T-helper 17 cell (primary cell): ENCODE measurements at places on chromosomes 5 and 9.
A peak's percentile ranks its signal among the peaks of the same experiment; 100 is the strongest.

DNA sequence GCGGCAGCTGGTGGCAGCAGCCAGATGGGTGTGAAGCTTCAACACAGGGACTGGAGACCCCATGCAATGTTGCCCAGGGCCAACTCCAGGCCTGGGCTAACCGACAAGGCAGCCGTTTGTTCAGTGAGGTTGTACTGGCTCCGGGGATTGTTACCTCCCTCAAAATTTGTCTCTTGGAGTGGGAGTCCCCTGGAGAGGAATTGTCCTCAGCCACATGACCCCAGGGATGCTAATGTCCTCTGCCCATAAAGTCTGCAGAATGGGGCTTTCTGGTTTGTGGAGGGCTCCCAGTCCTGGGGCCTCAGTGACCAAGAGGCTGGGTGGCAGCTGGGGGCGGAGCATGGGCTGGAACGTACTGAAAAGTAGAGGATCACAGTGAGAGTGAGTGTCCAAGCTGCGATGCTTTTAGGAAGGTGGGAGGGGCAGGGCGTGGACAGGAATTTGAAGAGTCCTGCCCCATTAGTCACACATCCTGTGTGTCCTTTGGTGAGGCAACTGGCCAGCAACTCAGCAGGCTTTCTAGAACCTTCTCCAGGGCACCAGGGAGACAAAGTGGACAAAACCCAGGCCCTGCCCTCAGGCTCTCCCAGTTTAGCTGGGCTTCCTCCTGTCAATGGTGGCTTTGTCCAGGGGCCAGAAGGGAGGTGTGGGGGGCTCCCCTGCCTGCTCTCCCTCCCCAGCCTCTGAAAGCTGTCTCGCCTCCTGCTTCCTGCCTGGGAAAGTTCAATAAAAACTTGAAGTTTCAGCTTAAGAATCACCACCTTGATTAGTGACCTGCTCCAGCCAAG lies 114.0 kb downstream of the NSG2 start:
- no peaks in the 10 kb centered on the region for H3K36me3 ChIP-seq
- H3K27ac ChIP-seq, result no peak overlapping the region
- no peaks in the 10 kb centered on the region for H3K4me1 ChIP-seq
- no peak for DNase-seq
- H3K27me3 ChIP-seq, result peaks cover 4% of the 10 kb centered on the region
- H3K4me3 ChIP-seq, result no peak overlapping the region

- no peak for DNase-seq
- H3K4me3 ChIP-seq, result no peak overlapping the region
- H3K4me1 ChIP-seq, result peaks cover 53% of the 10 kb centered on the region
- no peaks in the 10 kb centered on the region for H3K27me3 ChIP-seq
These were observed 56.1 kb downstream of the NIPBL start for GRCh38 chr5:36932699-36933098.

DNA sequence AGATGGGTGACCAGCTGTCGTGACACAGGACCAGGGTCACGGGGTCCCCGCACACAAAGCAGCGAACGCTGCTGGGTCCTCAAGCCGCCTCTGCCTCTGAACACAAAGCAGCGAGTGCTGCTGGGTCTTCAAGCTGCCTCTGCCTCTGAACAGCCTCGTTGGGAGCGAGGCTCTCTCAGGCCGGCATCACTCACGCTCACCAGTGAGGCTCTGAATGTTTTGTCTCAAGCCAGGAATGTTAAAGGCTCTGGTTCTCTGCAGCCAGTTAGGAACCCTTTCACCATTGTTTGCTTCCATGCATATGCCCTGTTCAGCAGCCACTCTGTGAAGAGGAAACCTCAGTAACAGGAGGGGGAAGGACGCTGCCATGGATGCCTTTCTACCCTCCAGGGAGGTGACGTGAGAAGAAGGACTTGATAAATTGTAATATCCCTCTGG lies 82.7 kb upstream of the TAF11L2 start:
- no peaks in the 10 kb centered on the region for H3K4me1 ChIP-seq
- H3K27me3 ChIP-seq, result no peaks in the 10 kb centered on the region
- no peak overlapping the region for H3K27ac ChIP-seq
- no peak for DNase-seq
- no peaks in the 10 kb centered on the region for H3K36me3 ChIP-seq

- H3K27ac ChIP-seq, result no peak overlapping the region
- H3K4me1 ChIP-seq, result peaks cover 13% of the 10 kb centered on the region
- peaks cover 4% of the 10 kb centered on the region for H3K36me3 ChIP-seq
- no peak for DNase-seq
- no peak overlapping the region for H3K4me3 ChIP-seq
These were observed 7.2 kb upstream of the DDX41 start for GRCh38 chr5:177523711-177524538.

DNA sequence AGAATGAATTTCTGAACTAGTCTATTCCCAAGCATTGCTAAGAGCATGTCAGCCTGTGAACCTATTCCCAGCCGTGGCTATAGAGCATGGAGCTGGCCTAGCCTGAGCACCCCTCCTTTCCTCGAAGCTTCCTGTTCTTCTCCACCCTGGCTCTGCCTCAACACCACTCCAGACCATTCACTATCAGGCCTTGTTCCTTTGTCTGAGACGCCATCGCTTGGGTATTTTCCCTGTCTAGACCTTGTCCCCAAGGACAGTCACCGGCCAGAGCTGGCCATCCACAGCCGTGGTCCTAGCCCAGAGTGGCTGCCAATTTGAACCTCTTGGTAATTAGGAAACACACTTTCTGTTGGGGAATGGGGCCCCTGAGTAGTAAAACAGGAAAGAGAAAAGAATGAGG lies 105.8 kb downstream of the LIFR start:
- H3K27ac ChIP-seq, result no peak overlapping the region
- peaks cover 38% of the 10 kb centered on the region for H3K4me1 ChIP-seq
- H3K36me3 ChIP-seq, result no peaks in the 10 kb centered on the region
- no peak for DNase-seq
- H3K27me3 ChIP-seq, result peaks cover 53% of the 10 kb centered on the region

- H3K27ac ChIP-seq, result no peak overlapping the region
- peaks cover 16% of the 10 kb centered on the region for H3K27me3 ChIP-seq
- DNase-seq, result no peak
- no peaks in the 10 kb centered on the region for H3K36me3 ChIP-seq
- no peaks in the 10 kb centered on the region for H3K4me1 ChIP-seq
These were observed 344.7 kb upstream of the DAP start for GRCh38 chr5:11105696-11106095.

- peak overlapping the region; percentile 7 for H3K4me3 ChIP-seq
- H3K27me3 ChIP-seq, result peaks cover 34% of the 10 kb centered on the region
- peak; percentile 29 for DNase-seq
- H3K4me1 ChIP-seq, result peaks cover 5% of the 10 kb centered on the region
These were observed 6.7 kb downstream of the NRARP start for GRCh38 chr9:137295238-137295811.

- peaks cover 2% of the 10 kb centered on the region for H3K36me3 ChIP-seq
- peak overlapping the region; percentile 91 for H3K4me3 ChIP-seq
- peak overlapping the region; percentile 100 for H3K27ac ChIP-seq
These were observed 13.5 kb upstream of the RALGDS start for GRCh38 chr9:133134388-133135145.

DNA sequence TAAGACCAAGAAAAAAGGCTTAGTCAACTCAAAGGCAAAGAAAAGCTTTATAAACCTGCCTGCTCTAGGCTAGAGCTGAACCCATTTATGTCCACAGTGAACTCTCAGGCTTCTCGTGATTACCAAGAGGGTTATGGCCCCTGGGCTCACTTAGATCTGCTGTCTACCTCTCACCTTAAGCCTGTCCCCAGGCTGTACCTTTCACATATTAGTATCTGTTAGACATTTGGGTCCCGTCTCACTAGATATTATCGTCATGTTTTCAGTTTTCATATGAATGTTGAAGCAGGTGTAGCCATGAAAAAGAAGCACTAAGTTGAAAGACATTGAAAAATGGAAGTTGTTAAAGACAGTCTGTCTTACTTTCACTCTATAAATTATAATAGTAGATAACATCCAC lies 75.2 kb upstream of the COX7C start:
- no peak overlapping the region for H3K4me3 ChIP-seq
- H3K27me3 ChIP-seq, result peaks cover 10% of the 10 kb centered on the region
- DNase-seq, result no peak
- H3K27ac ChIP-seq, result no peak overlapping the region
- H3K4me1 ChIP-seq, result no peaks in the 10 kb centered on the region

DNA sequence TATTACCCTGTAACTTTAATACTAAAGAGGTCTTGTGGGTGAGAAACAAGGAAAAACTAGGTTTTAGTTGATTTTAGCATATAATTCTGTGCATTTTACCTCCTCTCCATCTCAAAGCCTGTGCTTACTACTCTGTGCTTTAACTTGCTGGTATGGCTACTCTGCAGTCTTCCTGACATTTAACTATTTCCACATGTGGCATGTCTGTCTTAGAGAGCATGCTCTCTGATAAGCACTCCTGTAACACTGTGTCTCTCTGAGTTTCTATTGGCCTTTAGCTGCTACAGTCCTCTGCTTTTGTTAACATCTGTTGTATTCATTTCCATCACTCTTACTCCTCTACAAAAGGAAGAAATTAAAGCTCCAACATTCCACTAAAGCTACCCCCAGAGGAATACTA lies 418.3 kb downstream of the RAB3C start:
- H3K36me3 ChIP-seq, result peaks cover 8% of the 10 kb centered on the region
- H3K27ac ChIP-seq, result peak overlapping the region; percentile 82
- H3K27me3 ChIP-seq, result no peaks in the 10 kb centered on the region
- peaks cover 53% of the 10 kb centered on the region for H3K4me1 ChIP-seq

- no peaks in the 10 kb centered on the region for H3K27me3 ChIP-seq
- no peak for DNase-seq
- H3K4me3 ChIP-seq, result peak overlapping the region; percentile 97
- H3K27ac ChIP-seq, result peak overlapping the region; percentile 96
These were observed 727 bp upstream of the DNAJA1 start for GRCh38 chr9:33024126-33024965.

GRCh38 chr5:72555871-72556270 lies 48.7 kb upstream of the ZNF366 start:
- DNase-seq, result no peak
- peaks cover 11% of the 10 kb centered on the region for H3K4me1 ChIP-seq
- peak overlapping the region; percentile 91 for H3K27ac ChIP-seq

DNA sequence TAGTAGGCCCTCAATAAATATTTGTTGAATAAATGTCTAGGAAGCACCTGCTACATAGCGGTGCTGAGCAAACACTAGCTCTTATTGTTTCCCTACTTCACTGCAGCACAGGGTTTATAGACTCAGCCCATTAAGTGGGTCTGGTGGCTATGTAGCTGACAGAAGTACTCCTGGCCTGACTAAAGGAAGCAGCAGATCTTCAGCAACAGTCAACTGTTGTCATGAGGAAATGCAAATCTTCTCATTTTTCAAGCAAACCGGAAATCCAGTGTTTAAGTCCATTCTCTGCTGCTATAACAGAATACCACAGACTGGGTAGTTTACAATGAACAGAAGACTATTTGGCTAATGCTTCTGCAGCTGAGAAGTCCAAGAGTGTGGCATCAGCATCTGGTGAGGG lies 2.8 kb upstream of the TEX10 start:
- no peak for DNase-seq
- peaks cover 23% of the 10 kb centered on the region for H3K4me1 ChIP-seq
- H3K36me3 ChIP-seq, result no peaks in the 10 kb centered on the region
- no peak overlapping the region for H3K27ac ChIP-seq

DNA sequence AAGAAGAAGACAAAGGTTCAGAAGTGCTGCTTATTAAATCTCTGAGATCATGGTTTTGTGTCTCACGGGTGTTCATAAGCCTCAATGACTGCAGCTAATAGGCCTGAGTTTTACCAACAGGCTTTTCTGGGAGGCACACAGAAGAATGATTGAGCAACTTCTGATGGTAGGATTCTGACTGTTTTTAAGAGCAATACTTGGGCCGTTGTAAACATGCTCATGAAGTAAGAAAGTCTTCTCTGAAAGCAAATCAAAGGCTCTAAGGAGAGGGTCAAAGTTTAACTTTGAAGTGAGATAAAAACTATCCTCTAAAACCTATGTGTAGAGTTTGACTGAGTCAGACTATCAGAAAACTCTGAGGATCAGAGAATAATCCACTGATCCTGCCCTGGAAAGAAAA lies 390.9 kb upstream of the DAB2 start:
- peaks cover 3% of the 10 kb centered on the region for H3K36me3 ChIP-seq
- no peak overlapping the region for H3K27ac ChIP-seq
- H3K27me3 ChIP-seq, result peaks cover 50% of the 10 kb centered on the region
- no peak for DNase-seq
- H3K4me3 ChIP-seq, result no peak overlapping the region

GRCh38 chr5:23367874-23368273 lies 139.5 kb upstream of the PRDM9 start:
- no peaks in the 10 kb centered on the region for H3K27me3 ChIP-seq
- no peaks in the 10 kb centered on the region for H3K36me3 ChIP-seq
- no peak overlapping the region for H3K27ac ChIP-seq
- H3K4me3 ChIP-seq, result no peak overlapping the region
- no peaks in the 10 kb centered on the region for H3K4me1 ChIP-seq

GRCh38 chr5:95870105-95870672 lies 47.7 kb upstream of the GLRX start:
- no peak overlapping the region for H3K4me3 ChIP-seq
- H3K4me1 ChIP-seq, result peaks cover 24% of the 10 kb centered on the region
- DNase-seq, result no peak

DNA sequence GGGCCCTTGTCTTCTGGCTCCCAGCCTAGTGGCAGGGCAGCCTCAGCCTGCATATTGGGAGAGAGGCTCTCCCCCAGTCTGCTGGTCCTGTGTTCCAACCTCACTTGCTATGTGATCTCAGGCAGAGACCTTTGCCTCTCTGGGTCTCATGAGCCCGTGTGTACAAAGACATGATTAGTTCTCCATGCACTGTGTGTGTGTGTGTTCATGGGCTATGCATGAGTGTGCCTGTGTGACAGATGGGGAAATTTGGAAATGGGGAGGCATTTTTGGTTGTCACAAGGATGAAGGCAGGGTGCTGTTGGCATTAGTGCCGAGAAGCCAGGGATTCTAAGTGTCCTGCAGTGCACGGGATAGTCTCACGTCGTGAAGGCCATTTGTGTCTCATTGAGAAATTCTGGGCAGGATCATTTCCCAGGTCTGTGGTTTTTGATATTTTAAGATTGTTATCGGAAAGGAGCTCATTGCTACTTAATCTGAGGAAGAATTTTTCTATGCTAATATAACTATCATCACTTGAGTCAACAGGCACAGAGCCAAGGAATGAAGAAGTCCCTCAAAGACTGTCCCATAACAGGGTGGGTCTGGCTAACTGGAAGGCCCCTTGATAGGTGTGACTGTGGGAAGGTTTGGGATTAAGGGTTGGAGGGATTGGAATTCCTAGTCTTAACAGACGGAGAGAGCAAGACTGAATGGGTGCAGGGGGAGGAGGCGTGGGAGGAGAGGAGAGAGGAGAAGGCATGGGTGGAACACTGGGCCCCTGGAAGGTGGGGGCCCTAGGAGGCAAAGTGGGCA lies 168.5 kb downstream of the RGS3 start:
- H3K36me3 ChIP-seq, result no peaks in the 10 kb centered on the region
- peaks cover 5% of the 10 kb centered on the region for H3K4me1 ChIP-seq
- H3K27me3 ChIP-seq, result peaks cover 51% of the 10 kb centered on the region
- no peak overlapping the region for H3K4me3 ChIP-seq
- DNase-seq, result no peak
- H3K27ac ChIP-seq, result no peak overlapping the region
